ENCODE measurements at places on chromosomes 11 and 22.

DNA sequence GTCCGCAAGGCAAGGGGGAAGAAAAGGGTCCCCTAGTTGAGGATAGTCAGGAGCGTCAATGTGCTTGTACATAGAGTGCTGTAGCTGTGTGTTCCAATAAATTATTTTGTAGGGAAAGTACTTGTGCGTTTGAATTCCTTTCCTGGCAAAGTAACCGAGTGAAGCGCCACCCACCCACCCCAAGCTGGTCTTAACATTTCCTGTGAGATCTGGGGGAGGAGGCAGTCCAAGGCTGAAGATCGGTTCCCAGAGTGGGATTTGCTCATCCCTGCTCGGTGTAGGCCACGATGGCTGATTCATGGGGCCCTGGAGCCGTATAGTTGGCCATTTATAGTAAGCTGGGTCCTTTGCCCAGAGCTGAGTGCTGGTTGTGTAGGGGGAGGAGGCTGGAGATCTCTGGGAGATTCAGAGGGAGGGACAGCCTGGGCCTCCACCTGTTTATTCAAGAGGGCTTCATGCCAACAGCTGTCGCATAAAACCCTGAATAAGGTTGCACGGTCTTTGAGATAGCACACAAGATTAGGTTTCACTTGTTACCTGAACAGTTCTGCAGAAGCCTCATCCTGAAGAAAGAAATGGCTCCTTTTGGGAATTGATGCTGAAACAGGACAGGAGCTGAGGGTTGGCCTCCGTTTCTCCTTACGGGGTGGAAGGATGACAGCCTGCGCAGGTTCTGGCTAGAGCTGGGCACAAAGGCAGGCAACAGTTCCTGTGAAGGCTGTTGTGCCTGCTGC, 2.4 kb downstream of the ATF4 start:
- peaks cover 37% of the 10 kb centered on the region for H3K36me3 ChIP-seq
- peak; percentile 73 for DNase-seq
- no peaks in the 10 kb centered on the region for H3K27me3 ChIP-seq
- H3K4me1 ChIP-seq, result peaks cover 81% of the 10 kb centered on the region

DNA sequence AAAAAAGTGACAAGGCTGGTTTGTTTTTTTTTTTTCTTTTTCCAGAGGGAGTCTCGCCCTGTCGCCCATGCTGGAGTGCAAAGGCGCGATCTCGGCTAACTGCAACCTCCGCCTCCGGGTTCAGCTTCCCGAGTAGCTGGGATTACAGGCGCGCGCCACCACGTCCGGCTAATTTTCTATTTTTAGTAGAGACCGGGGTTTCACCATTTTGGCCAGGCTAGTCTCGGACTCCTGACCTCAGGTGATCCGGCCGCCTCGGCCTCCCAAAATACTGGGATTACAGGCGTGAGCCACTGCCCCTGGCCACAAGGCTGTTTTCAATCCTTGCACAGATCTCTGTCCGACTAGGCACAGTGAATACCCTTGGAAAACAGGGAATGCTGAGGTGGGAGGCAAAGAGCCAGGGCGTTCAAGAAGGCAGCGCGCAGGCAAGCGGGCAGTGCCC, 566 bp downstream of the ATP6V1E1 start:
- H3K27ac ChIP-seq, result peak overlapping the region; percentile 95
- DNase-seq, result no peak
- peaks cover 26% of the 10 kb centered on the region for H3K36me3 ChIP-seq
- no peaks in the 10 kb centered on the region for H3K27me3 ChIP-seq
- H3K4me3 ChIP-seq, result peak overlapping the region; percentile 100
- peaks cover 23% of the 10 kb centered on the region for H3K4me1 ChIP-seq

DNA sequence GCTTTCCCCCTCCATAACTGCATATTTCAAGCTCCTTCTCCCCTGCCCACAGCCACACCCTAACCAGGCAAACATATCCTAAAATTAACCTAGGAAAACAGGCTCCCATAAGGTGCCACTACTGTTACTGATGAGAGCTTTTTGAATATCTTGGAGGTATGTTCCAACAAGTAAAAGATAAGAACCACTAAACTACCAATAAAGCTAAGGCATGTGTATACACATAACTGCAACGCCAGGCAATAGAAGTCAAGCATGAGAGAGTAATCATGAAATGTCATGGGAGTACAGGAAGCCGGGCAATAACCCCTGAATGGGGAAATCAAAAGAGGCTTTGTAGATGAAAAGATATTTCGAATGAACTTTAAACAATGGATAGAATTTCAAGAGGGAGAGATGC, 9.3 kb downstream of the MMP13 start:
- H3K4me3 ChIP-seq, result no peak overlapping the region
- no peaks in the 10 kb centered on the region for H3K4me1 ChIP-seq
- H3K27me3 ChIP-seq, result no peaks in the 10 kb centered on the region
- no peak overlapping the region for H3K27ac ChIP-seq

GRCh38 chr11:72779495-72780128, 14.2 kb downstream of the STARD10 start:
- H3K27ac ChIP-seq, result peak overlapping the region; percentile 93
- H3K27me3 ChIP-seq, result no peaks in the 10 kb centered on the region
- H3K36me3 ChIP-seq, result peaks cover 4% of the 10 kb centered on the region
- H3K4me3 ChIP-seq, result peak overlapping the region; percentile 73

DNA sequence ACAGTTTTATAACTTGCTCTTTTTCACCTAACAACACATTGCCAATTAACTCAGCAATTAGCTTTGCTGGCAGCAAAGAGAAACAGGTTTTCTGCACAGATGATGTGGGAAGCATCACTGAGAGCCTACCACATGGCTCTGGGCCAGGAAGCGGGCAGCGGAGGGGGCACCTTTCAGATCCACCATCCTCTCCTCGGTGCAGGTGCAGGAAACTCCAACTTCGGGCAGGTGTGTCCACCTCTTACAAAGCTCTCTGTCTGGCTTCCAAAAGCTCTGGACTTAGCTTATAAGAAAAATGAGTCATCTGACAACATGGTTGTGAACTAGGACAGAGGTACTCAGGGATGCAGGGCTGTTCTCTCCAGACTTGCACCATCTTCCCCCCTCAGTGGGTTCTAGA, 77.0 kb downstream of the RPS6KA4 start:
- H3K27me3 ChIP-seq, result peaks cover 63% of the 10 kb centered on the region
- no peak overlapping the region for H3K27ac ChIP-seq
- no peak overlapping the region for H3K4me3 ChIP-seq
- DNase-seq, result no peak
- H3K4me1 ChIP-seq, result no peaks in the 10 kb centered on the region
